ENCODE measurements at places on chromosomes 5 and 9.

DNA sequence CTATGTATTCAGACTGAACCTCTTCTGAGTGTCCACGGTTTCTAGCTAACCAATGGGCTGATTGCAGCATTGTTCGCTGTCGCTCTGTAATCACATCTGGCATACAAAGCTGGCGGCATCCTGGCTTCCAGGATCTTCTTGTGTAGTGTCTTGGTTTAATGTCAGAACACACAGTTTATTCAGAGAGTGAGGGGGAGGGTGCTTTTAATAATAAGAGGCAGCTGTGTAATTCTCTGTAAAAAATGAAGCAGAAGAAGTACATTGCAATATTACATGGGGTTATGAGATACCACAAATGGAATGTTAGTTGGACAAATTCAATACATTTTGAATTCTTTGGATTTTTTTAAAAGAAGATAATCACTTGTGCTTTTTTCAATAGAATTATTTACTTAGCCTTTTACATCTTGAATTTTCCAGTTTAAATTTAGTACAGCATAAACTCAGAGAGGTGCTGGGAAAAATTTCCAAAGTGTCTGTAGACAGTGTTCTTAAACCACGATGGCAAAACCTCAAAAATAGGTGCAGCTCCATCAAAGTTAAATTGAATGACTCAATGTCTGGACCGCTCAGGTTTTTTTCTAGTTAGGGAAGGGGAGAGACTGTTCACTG lies 206.0 kb downstream of the PCSK1 start:
- DNase-seq: peak; percentile 48

GRCh38 chr5:111225926-111226325 lies 1.7 kb downstream of the CAMK4 start:
- DNase-seq: no peak

DNA sequence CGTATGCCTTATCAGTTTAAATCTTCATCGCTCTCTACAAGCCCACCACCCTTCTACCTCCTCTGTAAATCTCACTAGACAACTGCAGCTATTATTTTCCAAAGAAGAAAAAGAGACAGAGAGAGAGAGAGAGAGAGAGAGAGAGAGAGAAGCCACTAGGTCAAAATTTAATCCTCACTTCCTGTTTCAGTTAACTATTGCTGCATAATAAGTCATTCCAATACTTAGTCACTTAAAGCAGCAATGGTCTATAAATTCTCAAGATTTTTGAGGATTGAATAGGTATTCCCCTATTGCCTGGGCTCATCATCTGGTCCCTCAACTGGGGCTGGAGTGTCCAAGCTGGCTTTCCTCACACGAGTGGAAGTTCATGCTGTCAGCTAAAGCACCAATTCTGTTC lies 68.8 kb downstream of the ITGA1 start:
- no peak for DNase-seq

GRCh38 chr9:99592834-99593574 lies 228.7 kb upstream of the NR4A3 start:
- DNase-seq: no peak

DNA sequence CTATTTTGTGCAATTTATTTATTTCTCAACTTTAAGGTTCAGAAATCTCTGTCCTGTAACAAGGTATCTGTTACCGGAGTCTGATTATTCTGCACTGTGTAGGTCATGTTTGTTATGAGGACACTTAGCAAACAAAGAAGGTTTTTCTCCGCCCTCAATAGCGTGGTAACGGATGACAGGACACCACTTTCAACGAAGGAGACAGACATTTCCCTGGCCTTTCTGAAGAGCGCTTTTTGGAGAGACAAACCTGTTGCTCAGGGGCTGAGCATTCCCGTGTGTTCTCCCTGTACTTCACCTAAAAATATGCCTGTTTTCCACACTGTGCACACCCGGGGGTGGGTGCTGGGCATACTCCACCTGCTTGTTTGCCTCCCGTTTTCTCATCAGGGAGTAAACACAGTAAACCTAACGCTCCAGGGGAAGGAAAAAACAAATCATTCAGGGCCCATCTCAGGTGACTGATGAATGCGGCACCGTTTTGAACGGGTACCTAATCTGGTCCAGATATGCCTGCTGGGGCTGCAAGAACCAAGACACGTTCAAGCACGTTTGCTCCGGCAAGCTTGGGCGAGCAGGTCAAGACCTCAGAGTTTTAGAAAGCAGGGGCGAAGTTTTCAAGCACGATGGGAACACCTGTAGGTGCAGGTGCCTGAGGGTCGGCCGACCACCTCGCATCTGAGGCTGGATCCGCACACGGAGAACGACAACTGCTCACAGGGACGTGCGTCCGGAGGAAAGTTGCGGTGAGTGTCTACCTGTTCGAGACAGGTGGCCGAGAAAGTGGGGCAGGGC lies 859 bp downstream of the RETREG1 start:
- DNase-seq: no peak

DNA sequence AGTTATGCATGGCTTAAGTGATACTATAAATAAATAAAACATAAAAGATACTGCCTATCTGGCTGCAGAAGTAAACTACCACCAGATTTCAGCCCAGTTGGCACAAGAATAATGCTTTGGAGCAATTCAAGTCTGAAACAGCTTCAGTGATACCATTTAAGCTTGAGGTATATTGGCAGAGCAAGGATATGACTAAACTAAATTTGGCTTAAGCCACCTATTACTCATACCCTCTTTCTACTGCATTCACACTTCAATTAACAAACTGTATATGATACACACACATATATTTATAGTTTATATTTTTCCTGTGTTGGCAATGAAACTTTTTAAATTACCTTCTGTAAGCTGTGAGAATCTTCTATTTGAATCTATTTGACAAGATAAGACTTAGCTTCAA lies 431.9 kb downstream of the ANXA1 start:
- no peak for DNase-seq

GRCh38 chr5:137708796-137709559 lies 26.9 kb downstream of the KLHL3 start:
- DNase-seq: no peak

DNA sequence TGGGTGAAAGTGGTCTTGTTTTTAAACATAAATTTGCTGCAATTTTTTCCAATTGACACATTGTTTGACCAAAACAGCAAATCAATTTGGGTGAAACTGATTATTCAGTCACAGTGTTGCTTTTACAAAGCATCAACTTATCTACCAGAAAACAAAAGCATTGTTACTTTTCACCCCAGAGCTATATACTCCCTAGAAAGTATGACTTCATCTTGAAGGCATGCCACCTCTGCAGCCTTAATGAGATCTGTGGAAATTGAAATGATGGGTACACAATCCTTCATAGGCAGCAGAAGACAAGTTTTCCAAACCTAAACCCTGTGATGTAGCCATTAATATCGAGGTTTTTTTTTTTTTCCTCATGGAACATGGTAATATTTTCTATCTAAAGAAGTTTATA lies 615.9 kb downstream of the CHSY3 start:
- DNase-seq: no peak

DNA sequence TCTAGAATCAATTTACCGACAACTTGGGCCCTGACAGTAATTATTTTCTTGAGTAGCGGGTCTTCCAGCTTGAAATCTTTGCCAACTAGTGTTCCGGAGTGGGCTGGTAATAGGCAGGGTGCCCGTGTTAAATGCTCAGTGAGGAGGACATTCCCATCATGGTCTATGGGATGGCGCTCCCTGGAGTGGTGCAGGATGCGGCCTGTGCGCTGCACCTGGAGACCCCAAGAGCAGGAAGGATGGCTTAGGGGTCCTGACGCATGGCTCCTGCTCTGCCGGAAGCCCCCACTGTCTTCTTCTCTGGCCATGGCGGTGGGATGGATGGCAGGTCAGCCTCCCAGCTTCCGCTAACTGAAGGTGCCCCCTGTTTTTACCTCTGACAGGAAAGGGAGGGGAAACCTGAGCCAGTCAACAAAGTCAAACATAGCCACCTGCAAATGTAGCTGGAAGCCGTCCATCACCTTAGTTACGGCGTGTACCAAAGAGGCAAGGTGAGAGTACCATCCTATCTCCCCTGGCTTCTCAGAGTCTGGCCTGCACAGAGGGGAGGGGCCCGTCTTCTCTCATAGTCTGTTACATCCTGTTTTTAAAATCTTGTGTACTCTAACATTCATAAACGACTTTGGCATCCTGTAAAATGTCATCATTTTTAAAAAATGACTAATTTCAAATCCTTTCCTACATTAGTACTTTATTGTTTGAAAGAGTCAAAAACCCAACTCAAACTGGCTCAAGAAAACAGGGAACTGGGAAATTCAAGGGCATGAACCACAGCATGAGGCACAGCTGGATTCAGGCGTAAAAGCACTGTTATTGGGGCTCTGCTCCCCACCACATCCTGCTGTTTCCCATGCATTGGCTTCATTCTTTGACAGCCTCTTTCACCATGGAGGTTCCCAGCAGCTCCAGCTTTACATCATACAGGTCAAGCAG lies 28.5 kb upstream of the UNC5A start:
- no peak for DNase-seq

DNA sequence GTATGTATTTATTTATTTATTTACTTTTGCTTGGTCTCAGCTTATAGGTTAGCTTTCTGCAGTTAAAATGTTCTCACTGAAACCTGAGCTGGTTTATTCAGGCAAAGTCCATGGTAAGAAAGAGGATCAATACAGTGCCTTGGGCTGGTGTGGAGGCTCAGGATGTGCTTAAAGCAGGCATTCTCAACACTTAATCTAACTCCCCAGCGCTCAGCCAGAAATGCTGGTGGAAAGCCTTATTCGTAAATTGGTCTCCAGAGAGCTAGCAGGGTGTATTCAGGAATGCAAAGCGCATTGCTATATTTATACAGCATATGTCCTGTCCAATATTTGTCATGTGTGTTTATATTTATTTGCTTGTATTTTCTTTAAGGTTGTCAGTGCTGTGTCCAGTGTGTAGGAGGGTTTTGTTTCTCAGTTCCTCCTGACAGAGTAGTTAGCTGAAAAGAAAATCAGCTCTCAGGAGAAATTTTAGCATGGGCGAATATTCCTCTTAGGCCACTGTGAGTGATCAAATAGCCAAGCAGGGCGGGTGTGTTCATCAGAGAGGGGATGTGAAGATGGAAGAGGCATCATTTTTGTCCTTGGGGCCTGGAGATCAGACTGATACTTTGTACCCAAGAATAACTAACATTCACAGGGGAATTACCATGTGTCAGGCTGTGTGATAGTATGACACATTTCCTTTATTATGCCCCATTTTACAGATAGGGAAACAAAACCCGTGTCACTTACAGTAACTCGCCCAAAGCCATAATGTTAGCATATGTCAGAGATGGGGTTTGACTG lies 65.8 kb downstream of the DOCK2 start:
- peak; percentile 39 for DNase-seq

GRCh38 chr9:79940919-79941318 lies 369.2 kb downstream of the TLE4 start:
- DNase-seq: peak; percentile 7

DNA sequence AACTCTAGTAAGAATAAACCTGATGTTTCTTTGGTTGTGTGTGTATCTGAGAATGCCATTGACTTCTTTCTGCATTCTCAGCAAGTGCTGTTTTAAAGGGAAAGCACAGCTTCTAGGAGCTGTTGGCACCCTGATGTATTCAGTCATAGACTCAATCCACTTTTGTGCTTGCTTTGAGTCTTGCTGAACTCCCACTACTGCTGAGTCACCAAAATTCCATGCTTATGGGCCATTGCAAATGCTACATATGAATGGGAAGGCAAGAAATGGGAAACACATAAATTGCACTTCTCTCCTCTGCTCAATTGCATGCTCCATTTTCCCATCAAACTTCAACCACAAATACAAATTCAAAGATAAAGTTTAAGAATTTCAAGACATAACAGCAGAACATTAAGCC lies 9.8 kb upstream of the FTMT start:
- no peak for DNase-seq

GRCh38 chr9:2536511-2536910 lies 85.1 kb upstream of the VLDLR start:
- DNase-seq: no peak

DNA sequence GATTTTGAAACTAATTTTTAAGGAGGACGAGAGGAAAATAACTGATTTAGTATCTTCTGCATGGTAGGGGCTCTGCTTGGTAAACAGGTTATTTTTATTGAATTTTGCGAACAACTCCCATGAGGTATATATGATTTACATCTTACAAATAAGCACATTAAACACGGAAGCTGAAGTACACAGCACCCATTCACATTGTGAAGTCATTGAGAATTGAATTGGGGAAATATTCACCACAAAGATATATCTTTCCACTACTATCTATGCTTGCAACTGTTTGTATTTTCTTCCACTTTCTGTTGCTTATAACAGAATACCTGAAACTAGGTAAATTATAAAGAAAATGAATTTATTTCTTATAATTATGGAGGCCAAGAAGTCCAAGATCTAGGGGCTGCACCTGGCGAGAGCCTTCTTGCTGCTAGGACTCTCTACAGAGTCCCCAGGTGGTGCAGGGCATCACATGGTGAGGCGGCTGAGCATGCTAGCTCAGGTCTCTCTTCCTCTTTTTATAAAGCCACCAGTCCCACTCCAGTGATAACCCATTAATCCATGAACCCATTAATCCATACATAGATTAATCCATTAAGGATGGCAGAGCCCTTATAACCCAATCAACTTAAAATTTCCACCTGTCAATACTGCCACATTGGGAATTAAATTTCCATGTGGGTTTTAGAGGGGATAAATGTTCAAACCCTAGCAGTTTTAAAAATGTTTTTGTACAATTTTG lies 79.0 kb upstream of the ZNF608 start:
- DNase-seq: no peak

DNA sequence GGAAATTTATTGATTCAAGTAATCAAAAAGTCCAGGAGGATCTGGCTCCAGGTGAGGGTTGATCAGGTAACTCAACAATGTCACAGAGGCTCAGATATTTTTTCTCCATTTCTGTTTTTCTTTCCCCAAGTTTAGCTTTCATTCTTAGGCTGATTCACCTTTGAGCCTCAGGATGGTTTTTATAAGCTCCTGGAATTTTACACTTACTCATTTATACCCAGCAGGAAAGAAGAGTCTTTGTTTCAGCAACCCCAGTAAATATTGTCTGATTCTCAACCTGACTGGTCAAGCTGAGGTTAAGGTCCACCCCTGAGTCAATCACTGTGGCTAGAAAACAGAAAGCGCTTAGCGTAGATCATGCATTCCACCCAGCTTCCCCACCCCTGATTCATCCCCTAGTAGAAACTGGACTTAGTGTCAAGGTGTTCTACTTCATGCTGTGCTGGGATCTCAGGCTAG lies 500.6 kb downstream of the KIF4B start:
- no peak for DNase-seq

DNA sequence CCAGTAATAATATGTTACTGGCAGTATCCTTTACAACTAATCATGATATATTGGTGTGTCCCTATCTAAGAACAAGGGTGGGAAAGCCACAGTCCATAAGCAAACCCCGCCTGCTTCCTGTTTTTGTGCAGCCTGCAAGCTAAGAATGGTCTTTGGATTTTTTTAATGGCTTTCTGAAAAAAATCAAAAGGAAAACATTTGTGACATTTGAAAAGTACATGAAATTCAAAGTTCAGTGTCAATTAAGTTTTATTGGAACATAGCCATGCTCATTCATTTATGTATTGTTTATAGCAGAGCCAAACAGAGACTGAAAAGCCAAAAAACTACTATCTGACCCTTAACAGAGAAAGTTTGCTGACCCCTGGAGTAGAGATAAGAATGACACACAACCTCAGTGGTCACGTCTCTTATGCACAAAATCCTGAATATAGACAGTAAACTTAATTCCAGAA lies 12.8 kb upstream of the TMEM245 start:
- no peak for DNase-seq

GRCh38 chr9:68560071-68560844 lies 19.6 kb upstream of the TMEM252 start:
- DNase-seq: peak; percentile 38
